Right kidney (tissue), 9 donors: ENCODE measurements at places on chromosomes 7 and 10.
A peak's percentile ranks its signal among the peaks of the same experiment; 100 is the strongest.

DNA sequence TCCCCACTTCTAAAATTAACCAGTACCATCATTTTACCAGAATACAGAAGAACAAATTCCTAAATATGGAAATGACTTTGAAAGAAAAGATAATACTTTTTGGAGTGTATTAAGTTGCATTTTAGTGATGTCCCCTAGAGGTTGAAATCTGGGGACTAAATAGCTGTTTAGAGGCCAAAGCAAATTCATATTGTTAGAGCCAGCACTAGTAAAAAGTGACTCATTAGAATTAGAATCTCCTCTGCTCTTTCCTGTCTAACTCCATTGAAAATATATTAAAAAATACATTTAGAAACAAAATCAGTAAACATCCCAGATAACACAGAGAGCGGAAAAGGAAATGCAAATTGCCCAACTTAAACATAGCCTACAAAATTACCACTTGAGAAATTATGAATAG, 1189.6 kb upstream of the C7orf33 start:
- DNase-seq, result no peak

- DNase-seq, result no peak
Observed at GRCh38 chr7:122743211-122743610, 40.5 kb upstream of the RNF148 start.

- no peak for DNase-seq
Observed at GRCh38 chr7:18352339-18353255, 143.0 kb upstream of the HDAC9 start.

- DNase-seq, result no peak
Observed at GRCh38 chr7:38335128-38335491, 61.7 kb upstream of the TARP start.

DNA sequence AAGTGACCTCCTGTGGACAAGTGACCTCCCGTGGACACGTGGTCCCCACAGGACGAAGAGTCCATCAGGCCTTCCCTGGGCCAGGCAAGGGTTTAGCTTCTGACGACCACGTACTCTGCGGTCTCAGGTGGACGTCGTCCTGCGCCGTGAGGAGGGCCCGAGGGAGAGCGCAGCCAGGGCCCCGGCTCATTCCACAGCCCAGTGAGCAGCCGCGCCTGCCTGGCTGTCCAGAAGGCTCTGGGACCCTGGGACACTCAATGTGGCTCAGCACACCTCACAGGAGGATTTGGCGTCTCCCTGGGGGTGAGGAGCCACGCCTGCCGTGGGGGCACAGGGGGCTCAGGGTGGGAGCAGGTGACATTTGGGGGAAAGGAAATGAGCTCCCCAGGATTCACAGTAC, 64.4 kb upstream of the CFAP46 start:
- DNase-seq, result no peak

- no peak for DNase-seq
Observed at GRCh38 chr7:44348300-44348699, 22.9 kb upstream of the CAMK2B start.

DNA sequence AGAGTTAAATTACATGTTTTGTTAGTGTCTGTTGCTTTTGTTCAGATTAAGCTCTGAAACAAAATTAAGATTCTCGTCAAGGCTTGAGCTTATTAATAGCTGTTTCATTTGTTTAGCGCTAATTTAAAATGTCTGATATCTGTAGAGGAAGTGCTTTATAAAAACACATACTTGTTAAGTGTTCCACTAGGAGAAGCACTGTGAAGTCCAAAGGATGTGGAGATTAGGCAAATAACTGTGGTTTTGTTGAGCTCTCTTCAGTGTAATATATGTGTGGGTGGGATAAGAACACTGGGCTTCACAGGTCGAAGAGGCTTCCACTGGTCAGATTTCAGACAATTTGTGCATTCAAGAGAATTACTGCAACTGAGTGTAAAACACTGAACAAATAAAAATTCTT, 242.0 kb downstream of the AUTS2 start:
- no peak for DNase-seq

DNA sequence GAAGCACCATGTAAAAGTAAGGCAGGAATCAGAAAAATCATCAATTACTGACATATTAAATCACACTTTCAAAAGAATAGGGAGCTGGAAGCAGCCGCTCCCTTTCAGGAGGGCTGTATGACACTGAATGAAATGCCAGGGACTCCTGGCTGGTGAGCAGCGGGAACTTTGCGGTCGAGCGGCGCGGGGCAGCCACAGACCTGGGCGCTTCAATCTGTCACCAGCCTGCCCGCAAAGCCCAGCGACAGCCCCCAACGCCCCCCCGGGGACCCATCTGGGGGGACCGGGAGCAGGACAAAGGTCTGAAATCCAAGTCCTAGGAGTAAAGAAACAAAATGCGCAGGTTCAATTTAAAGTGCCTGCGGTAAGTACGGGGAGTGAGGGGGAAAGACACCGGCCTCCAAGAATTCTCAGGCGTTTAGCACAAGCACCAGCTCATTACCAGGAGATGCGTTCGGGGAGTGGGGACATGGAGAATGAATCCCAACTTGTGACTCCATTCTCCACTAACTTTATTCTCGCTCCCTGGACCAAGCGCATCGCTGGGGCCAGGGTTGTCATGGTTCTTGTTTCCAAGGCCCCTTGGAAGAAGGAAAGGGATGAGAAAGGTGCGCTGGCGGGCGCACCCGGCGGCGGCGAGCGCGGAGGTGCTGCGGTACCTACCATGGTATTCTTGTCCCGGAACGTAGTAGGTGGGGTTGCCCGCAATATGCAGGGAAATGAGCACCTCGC, 824 bp downstream of the RELN start:
- peak; percentile 56 for DNase-seq

DNA sequence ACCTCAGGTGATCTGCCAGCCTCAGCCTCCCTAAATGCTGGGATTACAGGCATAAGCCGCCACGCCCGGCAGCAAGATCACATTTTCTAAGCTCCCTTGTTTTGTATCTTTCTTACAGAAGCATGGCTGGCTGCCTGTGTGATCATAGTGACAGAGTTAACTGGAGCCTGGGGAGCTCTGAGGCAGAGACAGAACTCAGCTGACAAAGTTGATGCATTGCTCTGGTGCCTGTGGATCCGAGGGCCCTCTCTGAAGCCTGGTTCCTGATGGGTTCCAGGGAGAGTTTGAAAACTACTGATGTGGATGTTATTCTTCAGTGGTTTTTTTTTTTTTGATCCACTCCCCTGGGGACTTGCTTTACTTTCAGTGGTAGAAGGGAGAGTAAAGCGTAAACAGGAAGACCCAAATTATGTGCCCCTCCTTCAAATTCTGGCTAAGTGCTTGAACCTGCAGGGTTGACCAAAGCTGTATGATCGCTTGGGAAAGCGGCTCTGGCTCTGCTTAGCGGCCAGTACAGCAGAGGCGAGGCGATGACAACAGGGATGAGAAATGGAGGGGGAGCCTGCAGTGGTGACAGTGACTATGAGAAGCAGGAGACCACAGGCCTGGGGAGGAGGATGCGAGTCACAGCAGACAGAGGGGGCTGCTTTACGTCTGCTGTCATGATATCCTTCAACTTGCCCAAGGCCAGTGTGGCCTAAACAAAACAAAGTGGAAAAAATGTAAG, 6.8 kb upstream of the EFCAB10 start:
- DNase-seq, result no peak

DNA sequence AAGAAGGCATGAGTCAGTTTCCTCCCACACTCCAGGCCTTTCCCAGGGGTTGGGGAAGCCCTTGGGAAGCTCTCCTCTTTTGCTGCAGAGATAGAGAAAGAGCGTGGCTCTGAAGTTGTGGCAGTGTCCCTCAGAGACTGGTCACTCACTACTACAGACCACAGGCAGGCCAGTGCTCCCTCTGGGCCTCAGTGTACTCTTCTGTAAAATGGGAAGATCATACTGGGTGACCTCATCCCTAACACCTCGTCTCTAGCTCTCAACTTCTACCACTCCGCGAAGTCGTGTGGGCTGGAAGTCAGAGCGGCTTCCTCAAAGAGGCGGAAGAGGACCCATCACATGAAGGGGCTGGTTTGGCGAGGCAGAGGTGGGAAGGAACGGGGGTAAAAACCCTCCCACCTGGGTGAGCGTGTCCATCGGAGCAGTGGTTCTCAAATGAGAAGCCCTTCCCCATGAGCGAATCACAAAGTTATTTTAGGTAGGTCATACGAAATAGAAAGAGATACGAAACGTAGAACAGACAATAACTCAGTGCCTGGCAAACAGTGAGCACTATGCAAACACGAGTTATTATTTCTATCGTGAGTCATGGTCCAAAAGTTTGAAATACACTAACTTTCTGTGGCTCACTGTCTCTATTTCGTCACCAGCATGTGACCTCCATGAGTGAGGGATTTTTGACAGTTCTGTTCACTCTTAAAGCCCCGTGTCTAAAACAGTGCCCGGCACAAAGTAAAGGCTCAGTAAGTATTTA, 32.7 kb downstream of the PRKAG2 start:
- DNase-seq, result no peak

- no peak for DNase-seq
Observed at GRCh38 chr7:156148995-156149394, 336.7 kb upstream of the SHH start.

DNA sequence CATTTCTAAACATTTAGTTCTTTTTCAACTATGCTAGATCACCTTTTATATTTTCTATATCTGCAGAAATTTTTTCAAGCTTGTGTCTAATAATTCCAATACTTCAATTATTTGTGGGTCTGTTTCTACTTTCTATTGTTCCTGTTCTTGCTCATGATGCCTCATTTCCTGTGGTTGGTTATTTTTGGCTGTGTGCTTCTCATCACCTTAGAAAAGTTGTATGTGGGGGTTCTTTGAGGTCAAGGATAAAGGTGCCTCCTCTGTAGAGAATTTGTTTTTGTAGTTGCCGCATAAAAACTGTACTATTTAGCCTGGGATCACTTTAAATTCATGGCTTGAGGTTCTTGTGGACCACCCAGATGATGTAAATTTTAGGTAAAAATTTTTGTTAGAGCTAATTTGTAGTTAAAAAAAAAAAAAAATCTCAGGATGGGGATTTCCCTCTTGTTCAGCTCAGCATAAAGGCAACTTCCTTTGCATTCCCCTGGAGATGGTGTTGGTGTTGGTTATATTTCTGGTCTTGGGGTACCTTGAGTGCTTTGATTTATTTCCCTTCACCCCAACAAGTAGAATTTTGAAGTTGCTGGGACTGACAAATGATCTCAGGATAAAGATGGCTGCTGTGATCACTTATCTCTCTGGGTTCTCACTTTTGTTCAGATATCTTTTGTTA, 27.0 kb upstream of the JAZF1 start:
- DNase-seq, result no peak

- no peak for DNase-seq
Observed at GRCh38 chr10:59954296-59954695, 47.9 kb upstream of the CCDC6 start.

DNA sequence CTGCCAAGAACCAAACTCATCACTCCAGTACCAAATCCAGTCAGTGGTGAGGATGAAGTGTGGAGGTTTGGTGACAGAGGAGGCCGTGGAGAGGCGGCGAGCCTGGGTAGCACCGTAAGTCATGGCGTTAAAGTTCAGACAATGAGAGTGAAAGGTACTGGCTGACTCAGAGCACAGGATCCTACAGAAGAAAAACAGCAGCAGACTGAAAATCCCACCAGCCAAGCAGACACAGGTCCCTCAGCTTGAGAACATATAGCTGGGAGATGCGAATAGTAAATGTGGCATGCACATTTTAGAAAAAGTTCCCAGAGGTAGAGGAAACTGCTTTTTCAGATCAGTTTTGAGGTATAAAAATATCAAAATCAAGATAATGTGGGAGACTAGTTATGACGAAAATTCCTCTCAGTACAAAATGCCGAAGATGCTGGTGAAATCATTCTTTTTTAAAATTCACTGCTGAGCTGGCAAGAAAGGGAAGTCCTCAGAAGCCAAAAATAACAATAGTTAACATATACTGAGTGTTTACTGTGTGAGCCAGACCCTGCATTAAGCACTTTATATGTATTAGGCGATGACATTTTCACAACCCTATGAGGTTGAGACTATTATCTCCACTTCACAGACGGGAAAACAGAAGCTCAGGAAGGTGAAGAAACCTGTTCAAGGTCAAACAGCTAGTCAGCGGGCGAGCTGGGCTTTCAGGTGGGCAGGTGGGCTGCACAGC, 20.9 kb downstream of the PARP12 start:
- DNase-seq, result no peak

DNA sequence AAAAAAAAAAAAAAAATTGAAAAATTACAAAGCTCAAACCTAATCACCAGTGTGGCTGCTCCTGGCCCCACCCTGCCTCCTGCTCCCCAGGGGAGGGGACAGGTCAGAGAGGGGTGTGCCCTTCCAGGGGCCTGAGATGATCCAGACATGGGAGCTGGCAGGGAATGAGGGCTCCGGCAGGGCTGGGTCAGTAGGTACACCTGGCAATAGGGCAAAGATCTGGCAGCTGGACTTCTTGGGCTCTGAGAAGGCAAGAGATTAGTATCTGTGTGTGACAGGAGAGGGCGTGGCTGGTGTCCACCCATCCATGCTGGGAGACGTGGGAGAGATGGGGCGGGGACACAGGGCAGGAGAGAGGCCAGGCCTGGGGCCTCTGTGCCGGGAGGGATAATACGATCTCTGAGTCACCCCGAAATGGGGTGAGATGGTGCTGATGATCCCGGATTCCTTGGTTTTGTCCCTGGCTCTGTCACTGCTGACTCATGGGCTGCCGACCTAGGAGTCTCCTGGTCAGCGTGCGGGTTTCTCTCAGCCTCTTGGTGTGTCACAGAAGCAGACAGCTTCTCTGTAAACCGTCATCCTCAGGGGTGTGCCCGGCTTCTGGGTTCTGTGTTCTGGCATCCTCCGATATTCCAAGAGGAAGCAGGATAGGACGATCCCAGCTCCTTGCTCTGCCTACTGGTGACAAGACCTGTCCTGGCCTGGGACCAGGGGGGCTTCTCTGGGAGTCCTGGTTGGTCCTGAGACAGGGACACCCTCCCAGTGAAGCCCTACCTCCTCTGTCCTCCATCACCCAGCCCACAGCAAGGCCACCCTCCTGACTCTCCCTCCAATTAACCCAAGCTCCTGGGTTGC, 8.2 kb upstream of the CLDN4 start:
- peak; percentile 77 for DNase-seq
